ENCODE measurements at places on chromosomes 13 and 19. TPM values are rescaled to one million over a fixed set of nuclear protein-coding genes. Genes with fewer than 3 reads are reported as not detected.

Gene IL4I1
- not detected for polyA plus RNA-seq

Gene CYP4F8
- not detected for polyA plus RNA-seq

Gene CEACAM4
- 0.44 TPM for polyA plus RNA-seq

Gene RFPL4AL1
- not detected for polyA plus RNA-seq

Gene SERP2
- not detected for polyA plus RNA-seq

- peak; percentile 21 for DNase-seq
- H3K27ac ChIP-seq = peak overlapping the region; percentile 92
- H3K36me3 ChIP-seq = peaks cover 13% of the 10 kb centered on the region
- peak overlapping the region; percentile 87 for H3K4me3 ChIP-seq
- peaks cover 53% of the 10 kb centered on the region for H3K4me1 ChIP-seq
- H3K27me3 ChIP-seq = no peaks in the 10 kb centered on the region
Measured at GRCh38 chr19:38255383-38256014, 675 bp downstream of the PPP1R14A start.

DNA sequence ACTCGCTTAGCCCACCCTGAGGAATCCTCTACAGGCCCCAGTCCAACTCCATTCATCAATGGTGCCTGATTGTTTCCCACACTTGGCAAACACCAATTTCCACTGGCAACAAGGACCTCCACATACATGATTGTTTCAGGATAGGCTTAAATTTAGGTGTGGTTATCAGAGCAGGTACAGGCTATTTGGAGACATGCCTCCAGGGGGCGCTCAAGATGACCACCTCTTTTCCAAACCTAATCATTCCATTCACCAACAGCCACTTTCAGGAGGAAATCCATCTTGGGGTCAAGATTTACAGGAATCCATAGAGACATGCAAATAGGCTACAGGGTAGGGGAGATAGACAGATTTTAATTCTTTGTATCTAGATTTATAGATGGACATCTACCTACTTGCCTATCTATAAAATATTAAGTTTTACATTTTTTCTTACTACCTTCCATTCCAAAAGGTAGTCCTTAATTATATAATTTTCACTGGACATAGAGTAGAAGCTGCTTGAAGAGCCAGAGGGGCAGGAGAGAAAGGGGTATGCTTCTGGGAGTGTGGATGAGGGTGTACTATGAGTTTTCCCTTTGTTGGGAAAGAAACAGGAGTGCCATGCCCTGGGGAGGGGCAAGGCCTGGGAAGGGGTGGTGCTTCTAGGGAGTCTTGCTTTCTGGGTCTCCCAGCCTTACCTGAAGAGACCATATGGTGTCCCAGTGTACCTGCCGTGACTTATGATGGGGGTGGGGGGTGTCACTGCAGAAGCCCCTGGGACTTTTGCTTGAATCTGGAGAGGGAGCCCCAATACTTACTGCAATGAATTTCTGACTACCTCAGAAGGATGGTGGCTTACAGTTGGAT is 14.1 kb upstream of the PCDH8 start:
- H3K27me3 ChIP-seq = peaks cover 30% of the 10 kb centered on the region
- H3K4me1 ChIP-seq = no peaks in the 10 kb centered on the region
- H3K4me3 ChIP-seq = no peak overlapping the region
- H3K36me3 ChIP-seq = no peaks in the 10 kb centered on the region
- DNase-seq = no peak

- no peaks in the 10 kb centered on the region for H3K27me3 ChIP-seq
- peak; percentile 76 for DNase-seq
- H3K4me3 ChIP-seq = peak within 1 kb of the TSS; percentile 96
- H3K27ac ChIP-seq = peak within 1 kb of the TSS; percentile 94
- peaks cover 10% of the 10 kb centered on the region for H3K4me1 ChIP-seq
Measured at GRCh38 chr19:51887522-51888498, at the start of gene ZNF577. Gene ZNF577 (minus strand): TSS chr19:51887951. CDS start chr19:51880382, 7,569 bp downstream.

GRCh38 chr19:6458695-6459261 is 814 bp downstream of the SLC25A23 start:
- no peak for DNase-seq
- H3K4me1 ChIP-seq = peaks cover 28% of the 10 kb centered on the region
- no peaks in the 10 kb centered on the region for H3K27me3 ChIP-seq

- H3K36me3 ChIP-seq = no peaks in the 10 kb centered on the region
- H3K4me1 ChIP-seq = peaks cover 9% of the 10 kb centered on the region
- no peak for DNase-seq
Measured at GRCh38 chr19:13726323-13726722, 38.0 kb upstream of the MRI1 start.

DNA sequence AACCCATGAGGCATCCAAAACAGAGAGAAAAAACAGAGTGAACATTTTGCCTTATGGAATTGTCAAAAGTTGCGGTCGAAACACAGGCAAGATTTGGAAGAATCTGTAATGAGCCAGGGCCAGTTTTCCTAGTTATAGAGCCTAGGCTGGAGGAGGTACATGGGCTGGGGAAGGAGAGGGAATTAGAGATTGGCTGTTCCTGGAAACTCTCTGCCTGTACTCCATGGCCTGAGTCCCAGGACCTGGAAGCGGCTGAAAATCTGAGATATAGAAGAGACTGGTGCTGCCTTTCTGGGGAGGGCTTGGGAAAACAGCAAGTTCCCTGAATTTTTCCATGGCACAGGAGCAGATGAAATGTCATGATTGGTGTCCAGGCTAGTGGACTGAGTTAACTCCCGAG is 122.8 kb upstream of the KLF12 start:
- peaks cover 13% of the 10 kb centered on the region for H3K27me3 ChIP-seq
- H3K4me1 ChIP-seq = no peaks in the 10 kb centered on the region
- no peaks in the 10 kb centered on the region for H3K36me3 ChIP-seq
- DNase-seq = no peak

DNA sequence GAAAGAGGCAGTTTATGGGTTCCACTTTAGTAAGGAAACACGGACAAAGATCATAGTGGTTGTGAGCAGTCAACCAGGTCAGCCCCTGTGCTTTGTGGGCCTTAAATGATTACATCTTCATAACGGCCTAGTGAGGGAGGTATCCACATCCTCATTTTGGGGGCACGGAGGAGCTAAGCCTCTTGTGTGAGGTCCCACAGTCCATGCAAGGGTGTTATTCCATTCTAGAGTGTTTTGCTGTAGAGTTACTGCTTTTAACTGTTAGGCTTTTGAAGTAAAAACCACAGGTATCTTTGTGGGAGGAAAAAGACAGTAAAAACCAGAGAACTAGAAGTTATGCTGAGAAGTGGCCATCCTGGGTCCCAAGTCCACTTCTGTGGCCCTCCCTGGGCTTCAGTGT is 4.0 kb downstream of the NOP53 start:
- peaks cover 24% of the 10 kb centered on the region for H3K4me1 ChIP-seq
- no peaks in the 10 kb centered on the region for H3K27me3 ChIP-seq
- peak overlapping the region; percentile 92 for H3K27ac ChIP-seq

GRCh38 chr13:37766502-37766901 is 103.1 kb downstream of the TRPC4 start:
- H3K27ac ChIP-seq = no peak overlapping the region
- H3K4me1 ChIP-seq = no peaks in the 10 kb centered on the region
- no peaks in the 10 kb centered on the region for H3K27me3 ChIP-seq
- no peak overlapping the region for H3K4me3 ChIP-seq
- DNase-seq = no peak

DNA sequence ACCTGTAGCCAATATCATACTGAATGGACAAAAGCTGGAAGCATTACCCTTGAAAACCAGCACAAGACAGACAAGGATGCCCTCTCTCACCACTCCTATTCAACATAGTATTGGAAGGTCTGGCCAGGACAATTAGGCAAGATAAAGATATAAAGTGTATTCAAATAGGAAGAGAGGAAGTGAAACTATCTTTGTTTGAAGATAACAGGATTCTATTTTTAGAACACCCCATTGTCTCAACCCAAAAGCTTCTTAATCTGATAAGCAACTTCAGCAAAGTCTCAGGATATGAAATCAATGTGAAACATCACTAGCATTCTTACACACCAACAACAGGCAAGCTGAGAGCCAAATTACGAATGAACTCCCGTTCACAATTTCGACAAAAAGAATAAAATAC is 17.8 kb upstream of the CCNA1 start:
- no peak overlapping the region for H3K4me3 ChIP-seq
- no peaks in the 10 kb centered on the region for H3K36me3 ChIP-seq
- DNase-seq = peak; percentile 9

Measured in naive B cell (primary cell).